ENCODE measurements at places on chromosomes 7 and 10.

GRCh38 chr7:25289518-25289917, 61.2 kb upstream of the NPVF start:
- DNase-seq, result no peak

GRCh38 chr10:22599636-22600228, 114.6 kb downstream of the PIP4K2A start:
- DNase-seq, result no peak

GRCh38 chr10:44383749-44384600, 922 bp downstream of the CXCL12 start:
- DNase-seq, result peak; percentile 63

- no peak for DNase-seq
Measured at GRCh38 chr7:23893942-23894891, 184.2 kb downstream of the STK31 start.

GRCh38 chr7:9124320-9124719, 690.9 kb downstream of the NXPH1 start:
- DNase-seq, result no peak

- DNase-seq, result no peak
Measured at GRCh38 chr7:47600199-47601118, 18.5 kb upstream of the TNS3 start.

GRCh38 chr10:103843854-103844570, 11.4 kb downstream of the SH3PXD2A start:
- DNase-seq, result no peak

DNA sequence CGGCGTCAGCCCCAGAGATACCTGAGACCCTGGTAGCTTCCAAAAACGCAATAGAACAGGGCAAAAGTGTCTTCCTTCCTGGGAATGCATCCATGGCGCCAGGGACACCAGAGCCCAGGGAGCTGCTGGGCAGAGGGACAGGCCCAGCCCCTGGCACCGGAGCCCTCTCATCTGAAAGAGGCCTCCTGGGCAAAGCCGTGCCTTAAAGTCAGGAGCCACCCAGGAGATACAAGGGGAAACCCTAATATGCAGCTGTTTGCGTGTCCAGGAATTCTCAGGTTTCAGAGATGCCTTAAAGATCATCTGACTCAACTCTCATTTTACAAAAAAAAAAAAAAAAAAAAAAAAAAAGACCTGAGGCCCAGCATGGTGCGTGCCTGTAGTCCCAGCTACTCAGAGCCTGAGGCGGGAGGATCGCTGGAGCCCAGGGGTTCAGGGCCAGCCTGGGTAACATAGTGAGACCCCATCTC, 28.0 kb downstream of the NUDT1 start:
- no peak for DNase-seq

DNA sequence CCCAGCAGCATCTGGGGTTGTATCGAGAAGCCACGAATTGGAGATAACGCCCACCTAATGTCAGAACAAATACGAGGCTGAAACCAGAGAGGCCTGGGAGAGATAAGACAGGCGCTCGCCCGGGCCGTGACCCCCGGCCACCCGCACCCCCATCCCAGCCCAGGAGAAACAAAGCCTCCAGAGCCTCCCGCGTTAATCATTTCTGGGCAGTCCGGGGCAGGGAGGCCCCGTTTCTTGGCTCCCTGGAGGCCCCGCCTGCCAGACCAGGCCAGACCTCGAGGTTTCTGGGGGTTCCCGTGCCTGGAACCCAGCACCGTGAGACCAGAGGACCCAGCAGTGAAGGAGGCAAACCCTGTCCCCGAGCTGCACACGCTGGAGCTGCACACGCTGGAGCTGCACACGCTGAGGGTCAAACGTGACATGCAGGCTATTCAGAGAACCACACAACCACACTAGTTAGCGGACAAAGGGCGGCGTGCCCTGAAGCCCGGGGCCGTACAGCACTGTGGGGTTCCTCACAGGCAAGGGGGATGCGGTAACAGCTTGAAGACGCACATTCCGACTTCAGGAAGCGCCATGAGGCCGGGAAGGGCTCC, 53.4 kb downstream of the FOXL3 start:
- DNase-seq, result no peak

DNA sequence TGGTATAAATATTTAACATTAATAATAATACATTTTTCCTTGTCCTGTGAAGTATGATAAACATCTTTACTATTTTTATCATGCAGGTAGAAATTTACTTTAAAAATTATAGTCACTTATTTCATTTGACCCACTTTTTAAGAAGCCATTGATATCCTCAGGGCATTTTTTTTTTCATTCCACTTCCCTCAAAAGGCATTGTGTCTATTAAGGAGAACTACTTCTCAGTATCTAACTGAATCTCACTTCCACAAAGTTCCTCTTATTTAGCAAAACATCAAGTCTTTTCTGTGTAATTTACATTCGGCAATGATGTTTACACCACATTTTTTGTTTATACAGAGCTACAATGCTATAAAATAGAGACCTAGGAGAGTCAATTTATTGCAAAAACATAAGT, 388.2 kb upstream of the AKR1E2 start:
- DNase-seq, result no peak

DNA sequence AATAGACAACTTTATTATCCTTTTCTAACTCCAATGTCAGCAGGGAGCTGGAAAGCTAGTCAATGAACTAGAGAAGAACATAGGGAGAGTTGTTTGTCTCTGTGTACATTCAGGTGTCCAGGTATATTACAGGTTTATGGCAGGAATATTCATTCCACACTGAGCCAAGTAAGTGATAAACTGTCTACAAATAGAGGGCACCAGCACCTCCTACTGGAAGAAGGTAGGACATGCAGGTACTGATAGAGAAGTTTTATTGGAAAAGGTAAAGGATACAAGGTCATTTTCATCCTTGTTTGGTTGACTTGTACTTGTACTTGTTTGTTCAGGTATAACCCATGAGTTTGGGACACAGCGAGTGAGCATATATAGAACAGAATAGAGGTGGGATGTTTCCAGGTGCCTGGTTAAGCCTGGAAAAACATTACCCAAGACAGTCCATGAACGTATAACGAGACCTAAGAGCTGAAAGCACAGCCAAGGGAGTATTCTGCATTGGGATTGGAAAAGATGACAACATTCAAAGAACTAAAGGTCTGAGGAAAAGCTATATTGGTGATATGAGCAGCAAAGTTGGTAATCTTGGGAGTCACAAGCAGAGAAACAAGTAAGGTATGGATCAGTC, 61.4 kb upstream of the PPP1R3C start:
- DNase-seq, result no peak

DNA sequence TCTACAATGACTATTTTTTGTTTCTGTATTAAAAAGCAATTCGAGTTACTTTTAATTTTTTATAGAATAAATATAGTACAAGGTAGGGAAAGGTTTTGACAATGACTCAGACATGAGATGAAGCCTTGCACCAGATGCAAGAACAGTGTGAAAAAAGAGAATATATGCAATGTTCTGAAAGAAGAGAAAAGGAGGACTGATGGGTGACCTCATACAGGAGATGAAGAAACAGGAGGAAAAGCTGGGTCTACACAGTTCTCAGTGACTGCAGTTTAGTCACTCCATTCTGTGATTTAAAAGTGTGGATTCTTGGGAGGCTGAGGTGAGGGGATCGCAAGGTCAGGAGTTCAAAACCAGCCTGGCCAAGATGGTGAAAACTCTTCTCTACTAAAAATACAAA, 38.3 kb upstream of the YAE1 start:
- DNase-seq, result no peak

GRCh38 chr7:151918510-151918843, 37.8 kb upstream of the GALNTL5 start:
- no peak for DNase-seq

- DNase-seq, result no peak
Measured at GRCh38 chr7:107551936-107552335, 11.8 kb downstream of the COG5 start.

DNA sequence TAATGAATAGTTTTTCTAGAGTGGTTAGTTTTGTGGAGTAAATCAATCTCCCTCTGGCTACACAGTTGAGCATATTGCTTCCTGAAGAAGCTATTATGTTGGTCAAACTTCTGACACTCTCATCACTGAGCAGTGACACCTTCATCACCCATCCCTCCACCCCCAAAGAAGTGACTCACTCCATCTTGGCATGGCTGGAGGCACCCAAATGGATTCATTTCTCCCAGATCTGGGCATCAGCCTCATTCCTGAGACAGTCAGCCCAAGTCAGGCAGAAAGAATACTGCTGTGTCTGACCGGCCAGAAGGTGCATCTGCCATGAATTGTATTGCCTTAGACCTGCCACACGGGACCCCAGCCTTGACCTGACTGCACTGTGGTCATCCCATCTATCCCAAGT, 117.0 kb upstream of the HABP2 start:
- no peak for DNase-seq

- DNase-seq, result no peak
Measured at GRCh38 chr7:1868516-1869165, 198.6 kb downstream of the ELFN1 start.

DNA sequence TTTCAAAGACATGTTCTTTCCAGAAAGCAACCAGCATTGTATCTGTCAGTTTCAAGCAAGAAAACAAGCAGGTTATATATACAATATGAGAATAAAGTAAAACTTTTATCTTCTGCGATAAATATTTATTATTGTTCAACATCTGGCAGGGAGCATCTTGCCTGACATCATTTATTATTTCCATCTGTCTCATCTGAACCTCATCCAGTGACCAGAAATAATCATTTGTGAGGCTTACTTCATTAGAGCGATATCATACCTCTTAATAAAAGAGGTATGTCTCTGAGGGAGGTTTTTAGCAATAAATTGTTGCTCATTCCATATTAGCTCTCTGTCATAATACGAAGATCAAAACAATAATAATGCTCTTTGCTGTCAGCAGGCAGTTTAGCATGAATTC, 226.1 kb downstream of the CDC14C start:
- no peak for DNase-seq

GRCh38 chr10:87635498-87636312, 24.0 kb upstream of the PAPSS2 start:
- DNase-seq, result no peak

DNA sequence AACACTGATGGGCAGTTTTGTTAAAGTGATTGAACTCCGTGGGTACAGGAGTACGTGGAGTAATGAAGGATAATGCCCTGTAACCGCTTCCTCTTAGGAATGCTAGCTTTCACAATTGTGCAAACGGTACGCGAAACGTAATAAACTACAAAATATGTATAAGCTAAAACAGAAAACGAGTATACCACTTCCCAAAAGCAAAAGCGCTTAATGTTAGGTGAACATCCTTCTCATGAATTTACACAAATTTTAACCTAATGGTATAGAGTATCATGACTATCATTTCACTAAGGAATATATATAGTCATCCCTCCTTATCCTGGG, 395 bp upstream of the ZNF25 start:
- no peak for DNase-seq

DNA sequence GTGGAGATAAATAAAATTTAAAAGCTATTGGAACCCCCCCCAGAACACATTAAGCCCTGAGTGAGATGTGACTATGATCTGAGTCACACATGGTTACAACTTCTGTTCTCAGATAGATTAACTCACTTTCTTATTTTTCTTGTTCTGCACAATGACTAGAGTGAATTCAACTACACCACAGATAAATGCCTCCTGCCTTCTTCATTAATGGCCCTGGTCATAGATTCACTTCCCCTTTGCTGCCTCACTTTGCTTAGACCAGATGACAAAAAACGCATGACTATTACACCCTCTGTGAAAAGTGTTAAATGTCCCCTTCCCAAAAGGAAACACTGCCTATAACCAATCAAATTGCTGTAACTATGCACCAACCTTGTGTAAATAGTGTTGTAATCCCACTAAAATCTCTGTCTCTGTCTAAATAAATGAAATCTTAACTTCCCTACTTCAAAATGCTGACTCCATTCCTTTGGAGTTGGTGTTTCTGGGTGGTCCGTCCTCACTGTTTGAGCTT, 49.4 kb downstream of the AKR1D1 start:
- DNase-seq, result no peak

DNA sequence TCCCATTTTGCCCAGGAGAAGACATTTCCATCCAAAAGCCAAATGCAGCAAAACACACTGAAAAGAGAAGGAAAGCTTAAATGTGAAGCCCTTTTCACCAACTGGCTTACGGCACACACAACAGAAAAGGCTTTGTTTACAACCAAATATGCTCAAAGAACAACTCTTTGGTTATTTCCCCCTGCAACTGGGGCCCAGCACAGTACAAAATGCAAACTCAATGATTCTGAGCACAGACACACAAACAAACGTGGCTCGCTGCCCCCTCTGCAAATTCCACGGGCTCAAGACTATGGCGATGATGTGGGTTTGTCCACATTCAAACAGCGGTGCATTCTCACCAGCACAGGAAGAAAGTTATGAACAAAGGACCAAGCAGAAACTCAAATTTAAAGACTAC, 5.3 kb downstream of the CPXM2 start:
- DNase-seq, result no peak

DNA sequence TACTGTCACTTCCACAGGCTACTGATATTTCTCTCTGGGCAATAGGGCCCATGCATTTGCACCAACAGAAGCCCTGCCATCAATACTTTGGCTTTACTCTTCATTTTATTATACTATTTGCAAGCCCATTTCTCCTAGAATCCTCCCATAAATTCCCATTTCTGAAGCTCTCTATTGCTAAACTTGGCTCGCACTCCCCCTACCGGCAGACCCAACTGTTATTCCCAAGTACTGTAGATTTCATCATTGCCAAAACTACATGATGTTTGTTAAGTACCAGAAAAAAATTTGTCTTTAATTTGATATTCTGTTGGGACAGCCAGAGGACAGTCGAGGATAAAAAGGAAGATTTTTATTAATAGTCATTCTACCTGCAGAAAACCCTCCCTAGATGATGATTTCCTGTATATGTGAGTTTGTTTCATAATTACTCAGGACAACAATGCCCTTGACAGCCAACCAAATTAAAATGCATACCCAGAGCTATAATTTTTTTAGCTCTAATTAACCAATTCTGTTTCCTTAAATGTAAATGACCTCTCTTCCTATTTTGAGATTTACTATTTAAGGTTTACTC, 298.6 kb downstream of the REEP3 start:
- peak; percentile 55 for DNase-seq

GRCh38 chr10:117096599-117097201, 41.4 kb downstream of the VAX1 start:
- peak; percentile 50 for DNase-seq

DNA sequence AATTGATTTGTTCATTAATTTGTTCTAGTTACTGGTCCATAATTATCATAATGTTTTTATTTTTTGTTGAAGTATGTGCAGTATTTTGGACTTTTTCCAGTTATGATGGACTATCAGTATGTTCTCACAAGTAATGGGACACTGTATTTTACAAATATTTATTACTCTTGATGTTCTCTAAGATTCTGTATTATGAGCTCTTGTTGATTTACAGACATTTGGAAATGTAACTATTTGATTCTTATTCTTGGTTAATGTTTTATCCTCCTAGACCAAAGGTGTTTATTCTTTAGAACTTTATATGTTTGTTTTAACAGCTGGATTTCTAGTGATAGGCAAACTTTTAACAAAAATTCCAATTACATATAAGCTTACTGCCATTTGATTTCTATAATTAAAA, 200.6 kb downstream of the SDK1 start:
- DNase-seq, result no peak

GRCh38 chr7:94600267-94600666, 55.7 kb downstream of the SGCE start:
- DNase-seq, result no peak
